ENCODE measurements at places on chromosomes 2 and 18.

DNA sequence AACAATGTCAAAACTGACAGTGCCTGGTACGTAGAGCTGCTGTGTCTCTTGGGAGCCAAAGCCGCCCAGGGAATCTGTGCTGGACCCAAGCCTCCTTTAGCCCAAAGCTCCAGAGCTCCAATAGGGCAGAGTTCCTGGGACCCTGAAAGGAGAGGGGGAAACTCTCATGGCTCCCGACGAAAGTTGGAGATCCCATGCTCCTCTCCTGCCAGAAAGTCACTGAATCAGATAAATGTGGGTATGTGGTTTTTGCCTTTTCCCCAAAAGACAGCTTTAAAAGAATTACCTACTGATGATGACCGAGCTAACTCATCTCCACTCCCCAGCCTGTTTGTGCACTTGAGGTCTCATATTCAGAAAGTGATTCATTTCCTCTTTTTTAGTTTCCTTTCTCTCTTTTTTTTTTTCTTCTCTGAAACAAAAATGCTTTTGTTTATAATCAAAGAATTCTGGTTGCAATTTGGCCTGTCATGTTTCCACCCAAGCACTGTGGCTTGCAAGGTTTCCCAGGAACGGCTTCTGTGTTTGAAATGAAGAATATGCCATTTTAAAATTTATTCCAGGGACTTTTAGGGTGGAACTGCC is 14.1 kb upstream of the PMAIP1 start:
- peak; percentile 32 for DNase-seq

DNA sequence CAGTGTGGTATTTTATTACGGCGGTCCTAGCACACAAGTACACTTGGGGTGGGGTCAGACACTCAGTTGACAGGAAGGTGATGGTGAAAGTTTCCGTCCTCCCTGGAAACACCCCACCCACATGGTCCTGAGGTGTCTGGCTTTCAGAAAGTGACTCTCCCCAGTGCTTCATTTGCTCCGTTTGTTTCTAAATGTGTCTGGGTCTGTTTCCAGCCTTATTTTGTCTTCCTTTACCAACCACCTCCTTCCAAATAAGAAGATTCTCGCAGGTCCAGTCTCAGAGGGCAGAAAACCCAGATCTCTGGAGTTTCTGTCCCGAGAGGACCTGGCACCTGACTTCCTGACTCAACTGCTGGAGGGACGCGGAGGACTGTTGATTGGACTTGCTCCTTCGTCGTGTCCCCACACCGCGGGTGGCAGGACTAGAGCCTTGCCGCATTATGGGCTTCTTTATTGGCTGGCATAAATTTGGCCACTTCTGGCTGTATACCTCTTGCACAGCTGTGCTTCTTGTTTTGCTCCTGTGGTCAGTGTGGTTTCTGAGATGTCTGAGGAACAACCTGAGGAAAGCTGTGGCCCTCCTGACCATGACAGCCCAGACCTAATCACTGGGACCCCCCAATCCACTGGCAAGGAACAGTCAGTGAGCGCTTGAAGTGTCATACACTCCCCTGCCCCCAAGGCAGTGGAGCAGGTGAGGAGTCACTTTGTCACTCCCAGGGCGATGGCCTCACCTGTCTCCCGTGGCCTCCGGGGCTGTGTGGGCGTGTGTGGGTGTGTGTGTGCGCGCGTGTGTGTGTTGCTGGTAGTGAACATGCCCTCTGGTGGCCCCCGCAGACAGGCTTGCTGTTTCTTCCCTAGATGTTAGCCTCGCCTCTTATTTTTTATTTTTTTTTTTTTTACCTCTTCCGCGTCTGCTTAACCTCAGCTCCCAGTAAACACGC is 45.6 kb downstream of the MEX3C start:
- DNase-seq: no peak

DNA sequence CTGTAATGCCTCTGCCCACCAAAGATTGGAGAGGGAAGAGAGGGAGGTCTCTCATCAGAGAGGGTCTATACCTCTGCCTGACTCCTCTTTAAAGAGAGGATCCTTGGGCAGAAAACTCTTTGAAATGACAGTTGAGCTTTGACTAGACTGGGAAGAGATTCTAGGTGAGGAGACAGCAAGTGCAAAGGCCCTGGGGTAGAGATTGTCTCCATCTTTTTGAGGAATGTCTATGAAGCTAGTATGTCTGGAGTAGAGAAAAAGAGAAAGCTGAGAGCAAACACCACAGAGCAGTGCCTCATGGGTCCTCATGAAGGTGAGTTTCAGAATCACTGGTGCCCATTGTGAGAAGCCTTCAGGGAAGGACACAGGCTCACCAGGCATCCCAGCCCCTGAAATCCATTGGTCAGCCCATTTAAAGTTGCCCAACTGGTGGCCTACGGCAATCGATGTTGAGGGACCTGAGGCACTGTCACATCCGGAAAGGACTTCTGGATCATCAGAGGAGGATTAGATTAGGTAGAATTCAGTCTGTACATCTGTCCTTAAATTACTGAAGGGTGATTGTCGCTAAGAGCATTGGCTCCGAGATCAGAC is 31.5 kb downstream of the LBH start:
- DNase-seq: no peak

DNA sequence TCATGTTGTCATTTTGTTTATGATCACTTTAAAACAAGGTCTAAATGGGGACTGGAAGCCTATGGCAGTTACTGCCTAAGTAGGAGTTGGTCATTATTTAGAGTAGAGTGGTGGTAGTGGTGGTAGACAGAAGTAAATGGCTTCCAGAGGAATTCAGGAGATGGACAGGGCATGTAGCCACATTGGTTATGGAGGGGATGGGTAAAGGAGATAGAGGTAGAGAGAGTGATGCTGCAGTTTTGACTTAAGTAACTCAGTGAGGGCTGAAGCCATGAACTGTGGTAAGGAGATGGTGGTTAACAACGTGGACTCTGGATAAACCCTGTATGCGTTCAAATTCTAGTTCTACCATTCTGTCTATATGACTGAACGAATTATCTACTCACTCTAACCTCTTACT is 61.6 kb upstream of the NOSTRIN start:
- no peak for DNase-seq

- DNase-seq: no peak
These were observed 129.7 kb downstream of the MAP3K20 start for GRCh38 chr2:173205375-173205774.

Data from DND-41 (cell line).